Pulmonary artery endothelial cell (primary cell): ENCODE measurements at places on chromosomes 6 and 20. TPM values are rescaled to one million over a fixed set of nuclear protein-coding genes. Genes with fewer than 3 reads are reported as not detected.

CYP39A1 gene
- 0.13 and 0.18 TPM in 2 replicates for total RNA-seq

GRCh38 chr6:44629636-44630035, 242.1 kb downstream of the CDC5L start:
- no peak for DNase-seq

ZNF831 gene
- total RNA-seq = not detected in 2 replicates

MYBL2 gene
- total RNA-seq = 26.6 and 41.9 TPM in 2 replicates

SLC22A2 gene
- not detected in 2 replicates for total RNA-seq

DNA sequence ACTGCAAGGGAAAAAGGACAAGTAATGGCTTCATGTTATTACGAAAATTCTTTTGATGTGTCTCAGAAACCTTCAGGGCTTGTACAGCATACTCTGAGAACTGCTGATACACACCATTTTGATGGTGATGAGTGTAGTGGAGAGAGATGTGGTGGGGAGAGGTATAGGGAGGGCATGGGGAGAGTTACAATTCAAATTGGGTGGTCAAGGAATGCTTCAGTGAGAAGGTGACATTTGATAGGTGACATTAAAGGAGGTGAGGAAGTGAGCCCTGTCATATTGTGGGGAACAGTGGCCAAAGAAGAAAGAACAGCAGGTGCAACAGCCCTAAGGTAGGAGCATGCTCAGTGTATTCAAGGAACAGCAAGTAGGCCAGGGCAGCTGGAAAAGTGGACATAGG, 318.9 kb downstream of the CLIC5 start:
- no peak for DNase-seq

PTCRA gene
- not detected in 2 replicates for total RNA-seq

GRCh38 chr20:26276554-26277210, 580.0 kb upstream of the ZNF337 start:
- no peak for DNase-seq

DEFB110 gene
- not detected in 2 replicates for total RNA-seq

DNA sequence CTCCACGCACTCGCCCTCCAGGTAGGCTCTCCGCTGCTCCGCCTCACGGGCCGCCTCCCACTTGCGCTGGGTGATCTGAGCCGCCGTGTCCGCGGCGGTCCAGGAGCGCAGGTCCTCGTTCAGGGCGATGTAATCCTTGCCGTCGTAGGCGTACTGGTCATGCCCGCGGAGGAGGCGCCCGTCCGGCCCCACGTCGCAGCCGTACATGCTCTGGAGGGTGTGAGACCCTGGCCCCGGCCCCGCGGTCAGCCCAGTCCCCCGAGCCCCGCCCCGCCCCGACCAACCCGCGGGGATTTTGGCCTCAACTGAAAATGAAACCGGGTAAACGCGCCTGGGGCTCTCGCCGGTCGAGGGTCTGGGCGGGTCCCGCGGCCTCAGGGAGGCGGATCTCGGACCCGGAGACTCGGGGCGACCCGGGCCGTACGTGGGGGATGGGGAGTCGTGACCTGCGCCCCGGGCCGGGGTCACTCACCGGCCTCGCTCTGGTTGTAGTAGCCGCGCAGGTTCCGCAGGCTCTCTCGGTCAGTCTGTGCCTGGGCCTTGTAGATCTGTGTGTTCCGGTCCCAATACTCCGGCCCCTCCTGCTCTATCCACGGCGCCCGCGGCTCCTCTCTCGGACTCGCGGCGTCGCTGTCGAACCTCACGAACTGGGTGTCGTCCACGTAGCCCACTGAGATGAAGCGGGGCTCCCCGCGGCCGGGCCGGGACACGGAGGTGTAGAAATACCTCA, 598 bp downstream of the HLA-B start:
- DNase-seq = no peak

NHLRC1 gene
- 2.0 and 2.2 TPM in 2 replicates for total RNA-seq

- no peak for DNase-seq
These were observed 471.5 kb downstream of the HDGFL1 start for GRCh38 chr6:23040899-23041298.

- DNase-seq = no peak
These were observed 89.9 kb downstream of the RFPL4B start for GRCh38 chr6:112437058-112437457.

DNA sequence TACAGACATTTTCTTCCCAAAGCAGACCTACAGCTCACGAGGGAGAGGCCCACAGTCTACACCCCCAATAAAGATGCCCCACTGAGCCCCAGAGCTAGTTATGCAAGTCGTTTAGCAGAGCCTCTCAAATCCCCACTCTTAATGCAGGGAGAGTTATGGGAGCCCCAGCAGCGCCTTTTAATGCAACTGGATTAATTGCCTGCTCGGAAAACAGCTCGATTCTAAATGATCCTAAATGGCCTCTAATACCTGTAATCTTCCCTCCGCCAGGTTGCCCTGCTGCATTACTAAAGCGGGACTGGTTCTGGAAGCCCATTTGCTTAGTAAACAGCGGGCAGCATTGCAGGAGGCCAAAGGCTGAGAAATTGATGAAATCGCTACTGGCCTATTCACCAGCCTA, 656.9 kb downstream of the PTPRT start:
- no peak for DNase-seq

PIGT gene
- total RNA-seq = 22.1 and 22.8 TPM in 2 replicates

DNA sequence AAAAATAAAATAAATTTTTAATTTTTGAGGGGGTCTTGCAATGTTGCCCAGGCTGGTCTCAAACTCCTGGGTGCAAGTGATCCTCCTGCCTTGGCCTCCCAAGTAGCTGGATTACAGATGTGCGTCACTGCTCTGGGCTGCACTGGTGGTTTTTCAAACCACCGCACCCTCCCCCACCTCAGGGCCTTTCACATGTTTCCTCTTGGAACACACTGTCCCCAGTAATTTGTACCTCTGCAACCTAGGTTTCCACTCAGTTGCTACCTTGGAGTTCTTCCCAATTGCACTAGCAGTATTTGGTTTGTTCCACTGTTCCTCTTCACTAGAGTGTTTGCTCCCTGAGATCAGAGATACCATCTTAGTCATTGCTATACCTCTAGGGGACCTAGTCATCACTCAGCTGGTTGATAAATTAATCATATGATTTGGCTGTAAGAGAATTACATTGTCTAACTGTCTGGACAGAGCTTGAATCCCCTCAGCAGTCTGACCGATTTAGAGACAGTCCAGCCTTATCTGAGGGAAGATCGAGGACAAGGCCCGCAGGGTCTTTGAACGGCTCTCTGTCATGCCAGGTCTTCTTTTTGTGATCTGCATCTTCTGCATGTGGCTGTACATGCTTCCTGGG, 32.0 kb downstream of the CEP43 start:
- DNase-seq = no peak

GRCh38 chr6:169469028-169469427, 215.4 kb upstream of the THBS2 start:
- DNase-seq = no peak

GRCh38 chr6:19665613-19665909, 171.6 kb upstream of the ID4 start:
- DNase-seq = no peak

GRCh38 chr6:12578751-12579150, 137.8 kb upstream of the PHACTR1 start:
- DNase-seq = no peak

OR11A1 gene
- total RNA-seq = not detected in 2 replicates

DNA sequence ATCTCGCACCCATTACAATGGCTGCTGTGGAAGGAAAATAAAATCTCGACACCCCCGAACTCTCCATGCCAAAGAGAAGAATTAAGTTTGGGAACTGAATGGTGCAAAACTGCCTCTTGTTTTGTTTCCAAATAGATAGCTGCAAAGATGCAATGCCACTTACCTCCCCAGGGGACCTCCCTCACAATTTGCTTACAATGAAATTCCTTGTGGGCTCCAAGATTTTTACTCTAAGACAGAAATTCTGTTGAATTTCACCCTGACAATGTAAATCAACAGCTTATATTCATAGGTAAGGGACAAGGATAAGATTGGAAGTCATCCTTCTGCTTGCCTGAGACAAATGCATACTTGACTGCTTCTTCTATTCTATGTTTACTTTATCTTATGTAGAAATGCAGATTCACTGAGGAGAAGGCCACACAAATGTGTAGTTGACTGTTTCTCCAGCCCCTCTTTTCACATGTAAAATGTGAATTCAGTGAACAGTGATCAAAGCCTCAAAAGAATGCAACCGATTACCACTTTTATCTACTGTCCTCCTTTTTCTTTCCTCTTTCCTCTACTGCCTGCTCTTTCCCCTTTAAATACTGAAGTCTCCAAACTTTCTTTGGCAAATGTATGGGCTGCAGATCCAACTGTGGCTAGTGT, 36.6 kb downstream of the ADGRF4 start:
- no peak for DNase-seq
